Caudate nucleus (tissue), 63 donors: ENCODE measurements at places on chromosomes 12 and 14.
A peak's percentile ranks its signal among the peaks of the same experiment; 100 is the strongest.

DNA sequence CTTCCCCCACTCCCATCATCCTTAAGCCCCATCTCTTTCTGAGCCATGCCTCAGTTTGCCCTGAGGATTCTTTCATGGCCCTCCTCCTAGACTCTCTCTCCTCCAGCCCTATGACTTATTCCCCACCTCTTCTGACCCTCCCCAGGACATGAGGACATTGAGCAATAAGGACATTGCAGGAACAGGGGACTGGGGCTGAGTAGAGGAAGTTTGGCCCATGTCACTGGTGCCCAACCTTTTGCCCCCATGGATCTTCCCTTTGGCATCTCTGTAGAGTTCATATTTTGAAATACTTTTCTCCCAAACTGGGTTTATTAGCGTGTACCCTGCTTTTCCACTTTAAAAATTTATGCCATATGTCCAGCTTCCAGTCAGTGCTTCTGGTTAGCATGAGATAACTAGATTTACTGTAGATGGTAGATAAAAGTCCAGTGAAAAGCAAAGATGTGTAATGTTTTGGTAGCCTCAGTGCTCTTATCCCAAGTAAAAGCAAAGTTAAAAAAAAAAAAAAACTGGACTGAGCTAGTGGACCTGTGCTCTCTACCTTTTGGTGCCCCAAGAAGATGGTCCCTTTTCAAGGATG lies 6.1 kb upstream of the LRP1-AS start:
- no peak for DNase-seq

GRCh38 chr12:114992443-114992842 lies 308.5 kb upstream of the TBX3 start:
- DNase-seq = no peak

DNA sequence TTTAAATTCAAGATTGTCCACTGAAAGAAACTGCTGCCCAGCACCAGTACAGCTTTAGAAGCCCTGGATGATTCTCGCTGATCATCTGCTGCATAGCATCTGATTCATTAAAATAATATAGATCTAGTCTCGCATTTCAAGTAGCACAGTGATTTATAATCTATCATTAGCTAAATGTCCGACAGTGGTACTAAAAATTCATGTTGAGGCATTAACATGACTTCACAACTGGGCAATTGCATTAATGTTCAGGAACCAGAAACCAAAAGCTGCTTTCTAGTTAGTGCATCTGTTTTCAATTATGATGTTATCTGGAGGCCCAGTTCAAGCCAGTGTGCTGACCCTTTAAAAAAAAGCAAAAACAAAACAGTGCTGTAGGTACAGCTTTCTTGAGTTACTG lies 1987.2 kb upstream of the SEL1L start:
- no peak for DNase-seq

DNA sequence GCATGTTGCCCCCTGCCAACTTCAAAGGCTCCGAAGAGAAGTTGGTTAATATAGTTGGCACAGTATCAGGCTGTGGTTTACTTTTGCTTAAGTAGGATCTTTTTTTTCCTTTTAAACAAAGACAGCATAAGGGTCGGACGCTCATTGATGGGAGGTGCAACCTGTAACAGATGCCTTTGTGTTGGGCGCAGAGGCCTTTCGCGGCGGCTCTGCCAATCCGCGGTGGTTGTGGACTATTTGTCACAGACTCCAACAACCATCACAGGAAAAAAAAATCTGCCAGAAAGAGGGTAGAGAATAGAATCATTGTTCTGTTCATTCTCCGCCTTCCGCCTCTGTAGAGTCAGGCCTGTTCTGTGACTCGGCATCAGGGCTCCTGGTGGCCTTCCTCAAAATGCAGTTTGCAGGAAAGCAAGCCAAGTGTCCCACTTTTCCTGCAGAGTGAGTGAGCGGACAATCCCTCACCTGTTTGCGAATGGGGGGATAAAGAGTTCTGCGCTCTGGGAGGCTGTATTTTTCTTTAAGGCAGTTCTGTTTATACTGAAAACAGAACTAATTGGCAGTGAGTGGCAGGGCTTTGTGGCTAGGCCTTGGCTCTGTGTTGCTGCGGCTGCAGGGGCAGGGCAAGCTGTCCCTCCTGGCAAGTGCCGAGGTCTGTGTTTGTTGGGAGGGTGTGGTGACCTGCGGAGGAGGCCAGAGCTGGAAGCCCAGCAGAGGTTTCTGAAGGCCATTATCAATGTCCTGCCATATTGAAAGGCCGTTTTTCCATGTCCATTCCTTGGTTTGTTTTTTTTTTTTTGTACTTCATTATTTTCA lies 83.0 kb upstream of the PIWIL1 start:
- DNase-seq = peak; percentile 20

DNA sequence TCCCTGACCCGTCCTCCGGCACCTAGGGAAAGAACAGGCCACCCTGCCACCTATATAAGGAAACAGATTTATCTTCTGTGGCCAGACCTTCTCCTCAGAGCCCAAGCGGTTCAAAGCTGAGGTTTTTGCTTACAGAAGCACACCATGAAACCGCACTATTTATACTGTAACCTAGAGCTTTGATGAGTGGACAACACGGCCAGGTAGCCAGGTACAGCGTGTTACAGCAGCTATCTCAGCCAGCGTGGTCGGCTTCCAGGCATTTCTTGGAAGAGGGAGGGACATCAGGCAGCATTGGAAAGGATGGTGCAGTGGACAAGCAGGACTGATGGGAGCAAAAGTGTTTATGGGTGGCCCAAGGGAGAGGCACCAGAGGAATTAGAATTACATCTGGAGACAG lies 34.4 kb downstream of the TTC7B start:
- no peak for DNase-seq

DNA sequence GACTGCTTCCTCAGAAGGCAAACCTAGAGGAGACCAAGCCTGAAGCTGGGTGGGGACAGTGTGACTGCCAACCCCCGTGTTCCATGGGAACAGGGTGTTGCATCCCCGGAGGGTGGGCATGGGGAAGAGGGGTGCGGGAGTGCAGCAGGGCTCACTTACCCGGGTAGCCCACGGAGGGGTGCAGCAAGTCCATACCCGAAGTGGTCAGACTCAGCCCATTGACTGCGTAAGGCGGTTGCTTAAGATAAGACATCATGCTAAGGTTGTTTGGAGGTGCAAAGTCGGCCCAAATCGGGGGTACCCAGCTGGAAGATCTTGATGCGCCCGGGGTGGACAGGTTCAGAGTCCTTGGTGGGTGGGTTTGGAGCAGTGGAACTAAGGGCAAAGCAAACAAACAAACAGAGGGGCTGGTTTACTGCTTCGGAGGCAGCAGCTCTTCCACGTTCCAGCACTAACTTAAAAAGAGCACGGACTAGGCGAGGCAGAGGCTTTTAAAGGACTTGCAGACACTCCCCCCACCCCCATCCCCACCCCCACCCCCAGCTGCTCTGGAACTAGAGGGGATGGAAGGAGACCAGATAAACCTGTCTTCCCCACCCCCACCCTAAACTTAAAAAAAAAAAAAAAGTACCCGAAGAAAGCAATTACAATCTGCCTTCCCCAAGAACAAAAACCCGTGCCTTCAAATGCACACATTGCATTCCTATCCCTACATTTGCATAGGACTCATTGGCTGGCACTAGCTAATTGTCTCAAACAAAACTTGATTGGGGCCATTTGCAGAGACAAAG lies 4.9 kb downstream of the OTX2 start:
- no peak for DNase-seq
